ENCODE measurements at places on chromosomes 12 and 14.
A peak's percentile ranks its signal among the peaks of the same experiment; 100 is the strongest.

DNA sequence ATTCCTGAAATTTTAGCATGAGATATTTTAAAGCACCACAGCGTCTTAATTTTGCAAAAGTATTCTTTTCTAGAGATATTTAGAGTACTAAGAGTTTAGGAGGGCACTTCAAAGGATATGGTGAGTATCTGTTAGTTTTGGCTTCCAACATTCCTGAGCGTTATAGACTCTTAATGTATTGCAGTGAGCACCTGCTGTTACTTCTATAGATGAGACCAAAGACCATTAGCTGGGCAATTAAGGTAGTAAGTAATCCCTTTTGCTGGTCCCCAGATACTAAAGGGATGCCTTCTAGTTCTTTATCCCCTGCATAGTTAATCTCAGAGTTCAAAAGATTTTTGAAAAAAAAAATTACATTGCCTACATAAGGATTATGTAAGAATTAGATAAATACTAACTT lies 975.6 kb downstream of the GALC start:
- no peak for DNase-seq

- DNase-seq: peak; percentile 40
These were observed at the start of gene RARG for GRCh38 chr12:53231921-53232645. Gene RARG, minus strand, starts transcription at chr12:53232209. Its CDS starts 4,664 bp downstream, at chr12:53227545.

GRCh38 chr12:84117190-84117589 lies 795.4 kb downstream of the SLC6A15 start:
- DNase-seq: no peak

DNA sequence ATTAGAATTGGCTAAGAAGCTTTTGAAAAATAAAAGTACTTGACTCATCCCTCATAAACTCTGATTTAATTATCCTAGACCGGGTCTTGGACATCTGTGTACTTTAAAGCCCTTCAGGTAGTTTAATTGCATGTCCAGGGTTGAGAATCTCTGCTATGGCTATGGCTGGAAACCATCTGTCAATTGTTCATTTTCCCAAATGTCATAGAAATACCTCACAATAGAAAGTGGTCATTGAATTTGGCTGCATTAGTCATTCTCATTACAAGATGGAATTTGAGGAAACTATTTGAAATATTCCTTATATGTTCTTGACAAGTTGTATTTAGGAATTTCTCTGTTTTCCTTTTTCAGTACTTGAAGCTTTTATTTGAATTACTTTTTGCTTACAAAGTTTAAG lies 111.3 kb downstream of the TSHR start:
- DNase-seq: no peak

DNA sequence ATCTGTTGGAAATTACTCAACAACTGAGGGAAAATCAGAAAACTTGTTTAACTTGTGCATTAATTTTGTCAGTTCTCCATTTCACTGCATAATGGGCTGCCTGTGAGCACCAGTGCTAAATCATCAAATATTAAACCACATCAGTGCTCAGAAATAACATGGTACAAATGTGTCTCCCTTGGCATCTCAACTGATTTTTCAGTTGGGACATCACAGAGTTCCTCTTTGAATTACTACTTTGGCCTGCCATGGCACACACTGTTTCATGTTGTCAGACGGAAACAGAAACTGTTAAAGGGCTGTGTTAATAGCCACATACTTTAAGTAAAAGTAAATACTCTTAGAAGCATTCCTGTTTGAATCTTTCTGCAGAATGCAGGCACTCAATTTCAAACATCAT lies 42.1 kb upstream of the STRN3 start:
- no peak for DNase-seq

DNA sequence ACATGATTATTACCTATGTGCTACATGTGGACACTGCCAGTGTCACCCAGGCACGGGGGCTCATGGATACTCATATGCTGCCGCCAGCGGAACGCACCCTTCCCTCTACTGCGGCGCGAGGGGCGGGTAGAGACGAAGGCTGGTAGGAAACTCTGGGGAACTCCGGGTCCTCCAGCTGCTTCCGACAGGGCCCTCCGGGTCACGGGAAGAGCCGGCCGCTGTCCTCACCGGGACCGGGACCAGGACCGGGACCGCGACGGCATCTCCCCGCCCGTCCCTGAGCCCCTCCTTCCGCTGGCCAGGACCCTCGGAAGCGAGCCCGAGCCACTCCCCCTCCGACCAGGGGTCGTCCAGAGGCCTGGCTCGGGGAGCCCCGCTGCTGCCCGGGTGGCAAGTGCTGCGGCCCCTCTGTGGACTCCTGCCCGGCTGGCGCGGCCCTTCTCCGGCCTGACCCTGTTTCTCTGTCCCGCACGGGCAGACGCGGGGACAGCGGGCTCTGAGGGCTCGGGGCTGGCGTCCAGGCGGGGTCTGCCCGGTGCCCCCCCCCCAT lies 209.6 kb downstream of the ADGRD1 start:
- DNase-seq: no peak

DNA sequence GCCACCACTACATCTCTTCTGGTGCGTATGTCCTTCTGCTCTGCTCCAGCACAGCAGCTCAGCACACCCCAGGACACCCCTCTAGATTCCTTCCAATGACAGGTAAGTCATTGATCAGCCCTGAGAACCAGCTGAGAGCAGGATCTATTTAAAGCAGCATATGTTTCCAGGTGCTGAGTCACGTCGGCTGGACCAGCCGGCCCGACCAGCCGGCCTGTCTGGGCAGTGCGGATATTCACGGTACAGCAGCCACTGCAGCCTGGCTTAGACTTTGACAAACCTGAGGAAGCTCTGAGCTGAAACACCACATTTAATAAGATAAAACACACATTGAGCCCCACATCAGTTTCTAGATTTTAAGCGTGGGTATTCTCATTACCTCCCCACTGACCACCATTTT lies 31.8 kb upstream of the RPH3A start:
- no peak for DNase-seq

DNA sequence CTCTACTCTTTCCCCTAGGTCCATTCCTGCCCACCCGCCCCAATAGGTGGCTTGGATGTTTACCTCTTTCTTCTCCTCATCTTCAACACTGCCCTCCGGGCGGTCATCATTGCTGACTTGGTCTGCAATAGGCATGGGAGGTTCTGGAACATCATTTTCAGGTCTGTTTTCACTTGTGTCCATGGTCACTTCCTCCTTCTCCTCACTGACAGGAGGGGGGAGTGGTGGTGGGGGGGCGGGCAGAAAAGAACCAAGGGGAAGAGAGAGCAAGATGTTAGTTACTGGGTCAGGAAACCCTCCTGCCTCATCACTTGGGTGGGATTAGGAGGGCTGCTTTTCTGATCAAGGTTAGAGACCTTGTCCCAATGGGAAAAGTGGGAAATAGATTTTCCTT lies 12.1 kb upstream of the CDH24 start:
- DNase-seq: no peak

DNA sequence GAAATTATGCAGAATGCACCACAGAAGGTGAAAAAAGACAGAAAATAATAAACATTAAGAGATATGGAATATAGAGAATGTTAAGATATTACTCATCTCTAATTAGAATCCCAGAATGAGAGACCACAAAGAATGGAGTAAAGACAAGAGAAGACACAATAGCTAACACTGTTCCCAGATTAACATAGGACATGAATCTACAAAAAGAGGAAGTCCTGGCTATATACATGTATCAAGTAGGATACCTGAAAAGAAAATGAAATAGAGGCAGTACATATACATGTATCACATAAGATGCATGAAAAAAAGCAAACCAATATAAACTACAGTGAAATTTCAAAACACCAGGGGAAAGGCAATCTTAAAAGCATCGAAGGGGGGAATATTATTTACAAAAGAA lies 5.6 kb upstream of the EPS8 start:
- no peak for DNase-seq

DNA sequence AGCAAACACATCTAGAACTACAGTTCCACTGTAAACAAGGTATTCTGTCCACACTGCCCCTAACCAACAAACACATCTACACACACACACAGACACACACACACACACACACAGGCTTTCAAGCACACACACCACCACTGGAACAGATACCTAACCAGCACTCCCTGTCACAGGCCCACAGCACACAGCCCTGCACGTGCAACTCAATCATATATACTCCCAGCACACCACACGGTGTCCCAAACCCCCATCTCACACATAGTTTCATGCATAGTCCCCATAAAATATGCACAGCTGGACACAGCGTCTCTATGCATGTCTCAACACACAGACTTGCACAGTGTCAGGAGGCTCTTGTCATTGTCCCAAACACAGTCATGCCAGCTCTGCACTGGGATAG lies 27.6 kb downstream of the KRT8 start:
- DNase-seq: no peak

DNA sequence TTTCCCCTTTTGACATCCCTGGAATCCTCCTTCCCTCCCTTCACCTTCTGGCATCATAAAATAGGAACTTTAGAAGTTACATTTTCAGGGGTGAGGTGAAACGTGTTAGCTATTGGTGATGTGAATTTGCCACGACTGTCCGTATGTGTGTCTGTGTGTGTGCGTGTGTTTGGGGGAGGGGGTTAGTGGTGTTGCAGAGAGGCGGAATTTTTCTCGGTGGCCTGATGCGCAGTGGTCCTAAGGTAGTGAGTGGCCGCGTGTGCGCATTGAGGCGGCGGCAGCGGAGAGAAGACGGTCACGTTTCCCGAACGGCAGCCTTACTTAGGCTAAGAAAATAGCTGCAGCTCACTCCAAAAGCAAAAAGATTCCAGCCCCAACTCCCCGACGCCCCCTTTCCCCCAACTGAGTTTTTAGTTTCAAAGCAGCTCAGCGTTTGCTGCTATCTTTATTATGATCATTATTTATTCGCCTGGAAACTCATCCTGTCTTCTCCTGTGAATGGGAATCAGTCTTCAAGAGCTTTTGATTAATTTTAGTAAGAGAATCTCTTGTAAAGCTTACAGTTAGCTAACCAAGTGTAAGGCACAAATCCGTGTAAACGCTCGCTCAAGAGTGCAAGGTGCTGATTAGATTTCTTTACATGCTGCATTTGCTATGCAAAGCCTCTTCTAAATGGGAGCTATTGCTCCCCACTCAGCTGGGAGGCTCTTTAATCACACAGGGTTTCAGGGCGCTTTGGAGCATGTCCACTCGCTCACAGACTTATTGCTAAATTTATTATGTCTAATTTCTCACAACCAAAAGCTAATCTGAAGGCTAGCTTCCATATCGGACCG lies 4.7 kb downstream of the FLRT2 start:
- no peak for DNase-seq

DNA sequence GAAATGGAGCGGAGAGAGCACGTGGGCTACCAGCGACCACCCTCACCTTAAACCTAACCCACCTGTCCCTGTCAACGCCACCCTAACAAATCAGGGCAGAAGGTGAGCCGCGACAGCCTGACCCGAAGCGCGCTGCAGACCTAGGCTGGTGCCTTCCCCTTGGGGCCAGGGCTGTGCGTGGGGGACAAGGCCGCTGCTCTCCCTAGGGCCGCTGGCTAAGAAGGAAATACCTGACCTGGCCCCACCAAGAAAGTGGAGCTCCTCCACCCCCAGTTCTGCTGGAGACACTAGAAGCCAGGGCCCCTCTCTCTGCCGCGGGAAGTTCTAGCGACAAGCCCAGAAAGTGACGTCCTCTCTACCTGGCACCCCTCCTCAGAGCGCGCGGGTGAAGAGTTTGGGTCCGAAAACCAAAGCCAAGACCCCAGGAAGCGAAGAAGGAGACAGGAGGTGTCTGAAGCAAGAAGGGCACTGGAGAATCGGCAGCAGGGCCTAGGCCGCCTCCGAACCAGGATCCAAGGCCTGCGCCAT lies 7.5 kb downstream of the SIX1 start:
- no peak for DNase-seq

DNA sequence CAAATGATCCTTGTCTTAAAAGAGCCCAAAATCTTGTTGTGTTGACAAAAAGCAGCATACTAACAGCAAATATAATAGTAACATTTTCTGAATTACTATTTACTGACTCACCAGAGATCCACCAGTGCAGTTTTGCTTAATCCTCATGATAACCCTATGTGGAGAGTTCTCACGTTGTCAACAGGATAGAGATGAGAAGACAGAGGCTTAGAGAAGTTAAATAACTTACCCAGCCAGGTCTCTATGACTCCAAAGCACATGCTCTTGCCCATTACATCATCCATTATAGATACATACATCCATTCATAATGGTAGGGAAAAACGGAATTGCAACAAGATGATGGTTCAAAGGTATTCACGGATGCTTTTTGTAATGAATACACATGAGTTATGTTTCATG lies 111.9 kb downstream of the PAX9 start:
- no peak for DNase-seq

GRCh38 chr14:75399843-75400775 lies 27.7 kb upstream of the JDP2 start:
- no peak for DNase-seq

DNA sequence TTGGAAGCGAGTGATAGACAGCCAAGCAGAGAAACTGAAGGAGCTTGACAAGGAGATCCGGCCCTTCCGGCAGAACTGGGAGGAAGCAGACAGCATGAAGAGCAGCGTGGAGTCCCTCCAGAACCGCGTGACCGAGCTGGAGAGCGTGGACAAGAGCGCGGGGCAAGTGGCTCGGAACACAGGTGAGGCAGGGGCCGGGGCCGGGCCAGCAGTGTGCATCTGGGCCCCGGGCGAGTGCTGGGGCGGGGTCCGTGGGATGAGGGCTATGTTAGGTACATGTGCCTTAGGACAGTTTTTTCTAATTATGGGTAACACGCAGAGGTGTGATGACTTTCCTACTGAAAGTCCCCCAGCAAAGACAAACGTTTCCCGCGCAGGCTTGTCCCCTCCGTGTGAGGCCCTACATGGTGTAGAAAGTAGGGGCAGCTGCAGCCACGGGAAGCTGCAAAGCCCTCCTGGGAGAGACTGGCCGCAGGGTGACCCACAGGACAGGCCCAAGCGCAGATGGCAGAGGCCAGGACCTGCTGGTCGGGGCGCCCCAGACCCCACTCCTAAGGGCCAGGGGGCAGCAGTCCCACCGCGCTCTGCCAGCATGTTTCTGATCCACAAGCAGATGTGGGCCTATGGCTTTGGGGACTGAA lies 19.1 kb upstream of the AMN start:
- no peak for DNase-seq

DNA sequence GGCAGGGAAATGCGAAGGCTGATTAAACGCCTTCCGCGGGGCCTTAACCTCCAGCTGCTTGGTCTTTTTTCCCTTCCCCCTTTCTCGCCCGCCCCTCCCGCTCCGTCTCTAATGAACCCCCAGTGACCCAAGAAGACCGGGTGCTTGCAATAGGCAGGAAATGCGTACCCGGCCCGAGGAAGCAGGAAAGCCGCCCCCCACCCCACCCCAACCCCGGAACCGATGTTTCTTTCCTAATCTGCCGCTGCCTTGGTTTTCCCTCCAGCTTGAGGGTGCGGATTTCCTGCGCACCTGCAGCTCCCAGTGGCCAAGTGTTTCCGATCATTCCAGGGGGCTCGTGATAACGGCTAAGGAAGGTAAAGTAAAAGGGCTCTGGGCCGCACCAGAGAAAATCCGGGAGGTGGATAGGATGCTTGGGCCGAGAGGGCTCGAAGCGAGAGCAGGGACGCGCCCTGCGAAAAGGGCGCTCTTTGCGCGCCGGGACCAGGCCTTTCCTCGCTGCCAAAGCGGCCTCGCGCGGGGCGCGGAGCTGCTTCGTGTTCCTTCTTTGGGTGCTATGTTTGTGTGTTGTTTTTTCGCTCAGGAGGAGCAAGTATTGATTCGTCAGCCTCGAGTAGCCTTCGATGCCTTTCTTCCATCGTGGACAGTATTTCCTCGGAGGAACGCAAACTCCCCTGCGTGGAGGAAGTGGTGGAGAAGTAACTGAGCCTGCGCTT lies 983 bp downstream of the MYF6 start:
- DNase-seq: no peak
